ENCODE measurements at places on chromosomes 7 and 10.

DNA sequence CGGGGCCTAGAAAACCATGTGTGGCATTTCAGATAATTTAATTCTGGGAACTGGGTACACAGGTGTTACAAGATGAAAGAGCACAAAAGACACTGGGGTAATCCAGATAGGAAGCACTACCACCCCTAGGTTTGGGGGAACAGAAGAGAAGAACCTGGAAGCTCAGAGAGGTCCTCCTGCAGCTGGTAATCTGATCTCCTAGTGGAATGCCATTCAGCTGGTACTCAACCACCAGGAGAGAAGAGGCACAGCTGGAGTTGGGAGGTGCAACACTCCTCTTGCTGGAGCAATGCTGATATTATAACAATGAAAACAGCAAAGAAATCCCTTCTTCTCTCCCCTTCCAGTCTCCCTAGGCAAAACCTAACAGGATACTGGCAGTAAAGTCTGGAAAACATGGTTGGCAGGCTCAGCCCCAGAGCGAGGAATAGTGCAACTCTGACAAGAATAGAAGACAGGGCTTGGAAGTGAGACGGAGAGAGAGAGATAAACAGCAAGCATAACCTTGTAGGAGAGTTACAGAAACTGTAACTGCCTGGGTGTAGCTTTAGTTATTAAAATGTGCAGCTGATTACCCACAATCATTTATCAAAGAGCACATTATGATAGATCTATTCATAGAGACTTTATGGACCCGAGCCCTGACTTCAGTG, 35.0 kb downstream of the NRF1 start:
- no peak for DNase-seq

DNA sequence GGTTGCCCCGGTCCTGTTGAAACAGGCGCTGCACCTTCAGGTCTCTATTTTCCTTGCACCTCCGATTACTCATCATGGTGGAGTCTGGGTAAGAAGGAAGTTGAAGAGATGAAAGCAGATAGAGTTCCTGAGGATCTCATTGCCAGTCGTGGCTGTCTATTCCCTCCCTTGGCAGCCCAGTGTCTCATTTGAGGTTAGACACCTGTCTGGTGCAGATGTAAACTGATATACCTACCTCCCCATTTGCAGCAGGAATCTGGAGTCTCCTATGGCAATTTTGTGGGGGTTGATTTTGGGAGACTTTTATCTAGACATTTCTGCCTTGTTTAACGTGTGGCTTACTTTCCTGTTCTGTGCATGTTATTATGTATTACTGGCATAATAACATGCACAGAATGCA, 212.1 kb downstream of the BICC1 start:
- no peak for DNase-seq

- no peak for DNase-seq
These were observed 197.9 kb upstream of the KLF6 start for GRCh38 chr10:3982746-3983442.

- no peak for DNase-seq
These were observed 248.0 kb upstream of the TCERG1L start for GRCh38 chr10:131559450-131559911.

DNA sequence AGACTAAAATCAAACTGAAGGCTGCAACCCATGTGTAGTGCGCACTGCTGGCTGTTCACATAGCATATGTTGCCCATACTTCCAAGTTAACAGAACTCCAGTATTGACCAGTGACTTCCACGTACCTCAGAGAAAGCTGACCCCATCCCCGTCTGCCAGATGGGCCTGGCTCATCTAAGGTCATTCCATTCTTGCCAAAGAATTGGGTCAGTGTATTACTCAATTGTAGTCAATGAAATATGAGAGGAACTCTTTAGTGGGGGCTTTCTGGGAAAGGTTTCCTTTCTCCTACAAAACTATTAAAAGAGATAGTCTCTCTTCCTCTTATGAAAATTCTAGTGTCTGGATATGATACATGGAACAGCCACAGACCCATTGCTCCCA, 238.6 kb downstream of the COBL start:
- DNase-seq: no peak

Measured in RPMI8226 (cell line).